ENCODE measurements at places on chromosomes 3 and 15.
A peak's percentile ranks its signal among the peaks of the same experiment; 100 is the strongest.

DNA sequence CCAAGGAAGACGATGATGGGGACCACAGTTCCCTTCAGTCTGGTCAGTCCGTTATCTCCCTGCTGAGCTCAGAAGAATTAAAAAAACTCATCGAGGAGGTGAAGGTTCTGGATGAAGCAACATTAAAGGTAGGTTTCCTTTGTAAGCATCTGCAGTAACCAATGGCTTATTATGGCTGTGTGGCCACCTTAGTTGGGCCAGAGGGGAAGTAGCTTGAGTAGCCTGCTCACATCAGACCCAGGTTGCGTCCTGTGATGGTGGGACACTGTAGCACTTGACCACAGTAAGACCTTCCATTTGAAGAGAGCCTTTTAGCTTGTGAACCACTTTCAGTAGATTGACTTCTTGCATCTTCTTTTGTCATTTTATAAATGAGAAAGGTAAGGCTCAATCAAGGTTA, 22.6 kb downstream of the STARD5 start:
- ATAC-seq = no peak

DNA sequence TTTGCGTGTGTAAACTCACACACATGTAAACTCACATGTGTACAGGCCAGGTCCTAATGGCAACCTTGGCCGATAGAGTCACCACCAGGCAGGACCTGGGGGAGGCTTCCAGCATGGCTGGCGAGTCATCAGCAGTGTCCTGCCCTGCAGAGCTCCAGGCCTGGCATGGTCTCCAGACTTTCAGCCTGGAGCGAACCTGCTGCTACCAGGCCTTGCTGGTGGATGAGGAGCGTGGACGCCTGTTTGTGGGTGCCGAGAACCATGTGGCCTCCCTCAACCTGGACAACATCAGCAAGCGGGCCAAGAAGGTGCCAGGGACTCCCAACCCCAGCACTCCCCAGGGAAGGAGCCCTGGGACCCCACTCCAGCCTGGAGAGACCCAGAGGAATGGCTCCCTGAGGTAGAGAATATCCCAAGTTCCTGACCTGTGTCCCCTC, 1.0 kb downstream of the SEMA3B start:
- peak; percentile 14 for ATAC-seq

DNA sequence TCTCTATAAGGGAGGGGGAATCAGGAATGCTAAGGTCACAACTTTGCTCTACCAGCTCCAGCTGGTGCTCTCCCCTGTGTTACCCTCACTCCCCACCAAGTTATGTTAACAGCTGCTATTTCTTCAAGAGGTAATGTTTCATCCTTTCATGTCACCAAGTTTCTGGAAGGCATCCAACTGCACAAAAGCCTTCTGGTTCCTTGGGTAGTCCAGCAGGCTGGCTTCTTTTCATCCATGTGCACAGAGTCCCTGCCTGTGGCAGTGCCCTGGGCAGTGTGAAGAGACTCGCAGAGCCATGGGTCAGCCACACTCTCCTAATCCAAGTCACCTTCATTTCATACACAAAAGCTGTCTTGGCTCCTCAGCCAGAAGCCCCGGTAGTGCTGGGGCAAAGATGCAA, 737.5 kb upstream of the LMCD1 start:
- ATAC-seq = no peak

DNA sequence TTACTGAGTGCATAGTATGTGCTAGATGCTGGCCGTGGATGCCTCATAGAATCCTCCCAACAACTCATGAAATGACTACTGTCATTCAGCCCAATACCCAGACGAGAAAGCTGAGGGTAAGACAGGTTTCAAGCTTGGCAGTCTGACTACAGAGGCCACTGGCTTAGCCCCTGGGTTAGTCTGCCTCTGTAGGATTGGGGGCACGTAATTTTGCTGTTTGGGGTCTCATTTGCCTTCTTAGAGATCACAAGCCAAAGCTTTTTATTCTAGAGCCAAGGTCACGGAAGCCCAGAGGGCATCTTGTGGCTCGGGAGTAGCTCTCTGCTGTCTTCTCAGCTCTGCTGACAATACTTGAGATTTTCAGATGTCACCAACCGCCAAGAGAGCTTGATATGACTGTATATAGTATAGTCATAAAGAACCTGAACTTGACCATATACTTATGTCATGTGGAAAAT, 1.0 kb upstream of the CCR5 start:
- no peak for ATAC-seq

- no peak for ATAC-seq
Measured at GRCh38 chr15:67025719-67026609, 39.4 kb upstream of the SMAD3 start.

DNA sequence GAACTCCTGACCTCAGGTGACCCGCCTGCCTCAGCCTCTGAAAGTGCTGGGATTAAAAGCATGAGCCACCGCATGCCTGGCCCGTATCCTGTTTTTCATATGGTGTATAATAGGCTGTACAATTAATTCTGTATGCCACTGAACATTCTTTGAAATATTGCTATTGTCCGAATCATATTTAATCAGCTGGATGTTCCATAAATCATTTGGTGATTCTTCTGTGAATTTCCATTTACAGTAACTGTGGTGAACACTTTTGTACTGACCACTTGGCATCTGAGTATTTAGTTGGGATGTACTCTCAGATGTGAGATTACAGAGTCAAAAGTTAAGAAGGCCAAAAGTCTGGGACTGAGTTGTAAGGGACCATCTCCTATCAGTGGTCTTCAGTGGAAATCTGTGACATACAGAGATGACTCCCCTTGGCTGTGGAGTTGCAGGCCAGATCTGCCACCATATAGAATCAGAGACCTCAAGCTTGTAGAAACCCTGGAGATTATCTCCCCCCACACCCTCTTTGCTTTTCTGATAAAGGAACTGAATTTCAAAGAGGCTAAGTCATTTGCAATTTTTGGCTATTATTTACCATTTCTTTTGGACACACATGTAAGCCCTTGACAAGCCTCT, 25.7 kb upstream of the DYNC1LI1 start:
- ATAC-seq = no peak

DNA sequence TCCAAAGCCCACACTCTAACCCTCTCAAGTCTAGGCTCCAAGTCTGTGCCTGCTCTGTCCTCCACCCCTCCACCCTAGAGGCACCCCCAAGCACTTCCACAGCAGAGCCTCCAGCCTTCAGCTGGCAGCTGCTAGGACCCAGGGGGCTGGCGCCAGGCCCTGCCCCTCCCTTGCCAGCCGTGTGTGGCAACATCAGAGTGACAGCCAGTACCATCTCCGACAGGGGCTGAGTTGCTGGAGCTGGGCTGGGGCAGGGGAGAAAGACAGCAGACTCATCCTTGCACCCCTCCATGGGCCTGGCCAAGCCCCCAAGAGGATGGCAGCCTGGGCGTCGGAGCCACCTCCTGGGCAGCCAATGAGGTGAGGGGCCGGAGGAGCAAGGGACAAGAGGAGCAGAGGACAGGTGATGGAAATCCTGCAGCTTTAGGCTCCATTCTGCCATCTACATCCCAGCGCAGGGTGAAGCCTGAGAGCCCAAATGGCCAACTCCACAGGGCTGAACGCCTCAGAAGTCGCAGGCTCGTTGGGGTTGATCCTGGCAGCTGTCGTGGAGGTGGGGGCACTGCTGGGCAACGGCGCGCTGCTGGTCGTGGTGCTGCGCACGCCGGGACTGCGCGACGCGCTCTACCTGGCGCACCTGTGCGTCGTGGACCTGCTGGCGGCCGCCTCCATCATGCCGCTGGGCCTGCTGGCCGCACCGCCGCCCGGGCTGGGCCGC, at the start of gene GPR62:
GPR62 (plus strand) TSS at position 207 of the 718 bp plus-strand sequence; CDS start at position 479, 272 bp downstream.
- ATAC-seq = peak; percentile 23

DNA sequence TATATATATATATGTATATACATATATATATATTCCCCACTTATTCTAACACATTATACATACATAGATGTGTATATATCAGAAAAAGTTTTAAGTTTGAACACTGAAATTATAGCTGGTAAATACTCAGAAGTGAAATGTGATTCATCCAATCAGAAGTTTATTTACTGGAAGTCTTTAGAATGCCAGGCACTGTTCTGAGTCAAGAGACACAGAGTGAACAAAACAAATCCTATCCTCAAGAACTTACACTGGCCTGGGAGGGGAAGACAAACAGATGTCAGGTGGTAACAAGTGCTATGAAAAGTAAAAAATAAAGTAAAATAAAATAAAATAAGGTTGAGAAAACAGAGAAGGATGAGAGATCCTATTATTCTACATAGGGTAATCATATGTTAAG, 13.4 kb downstream of the DHX36 start:
- no peak for ATAC-seq

DNA sequence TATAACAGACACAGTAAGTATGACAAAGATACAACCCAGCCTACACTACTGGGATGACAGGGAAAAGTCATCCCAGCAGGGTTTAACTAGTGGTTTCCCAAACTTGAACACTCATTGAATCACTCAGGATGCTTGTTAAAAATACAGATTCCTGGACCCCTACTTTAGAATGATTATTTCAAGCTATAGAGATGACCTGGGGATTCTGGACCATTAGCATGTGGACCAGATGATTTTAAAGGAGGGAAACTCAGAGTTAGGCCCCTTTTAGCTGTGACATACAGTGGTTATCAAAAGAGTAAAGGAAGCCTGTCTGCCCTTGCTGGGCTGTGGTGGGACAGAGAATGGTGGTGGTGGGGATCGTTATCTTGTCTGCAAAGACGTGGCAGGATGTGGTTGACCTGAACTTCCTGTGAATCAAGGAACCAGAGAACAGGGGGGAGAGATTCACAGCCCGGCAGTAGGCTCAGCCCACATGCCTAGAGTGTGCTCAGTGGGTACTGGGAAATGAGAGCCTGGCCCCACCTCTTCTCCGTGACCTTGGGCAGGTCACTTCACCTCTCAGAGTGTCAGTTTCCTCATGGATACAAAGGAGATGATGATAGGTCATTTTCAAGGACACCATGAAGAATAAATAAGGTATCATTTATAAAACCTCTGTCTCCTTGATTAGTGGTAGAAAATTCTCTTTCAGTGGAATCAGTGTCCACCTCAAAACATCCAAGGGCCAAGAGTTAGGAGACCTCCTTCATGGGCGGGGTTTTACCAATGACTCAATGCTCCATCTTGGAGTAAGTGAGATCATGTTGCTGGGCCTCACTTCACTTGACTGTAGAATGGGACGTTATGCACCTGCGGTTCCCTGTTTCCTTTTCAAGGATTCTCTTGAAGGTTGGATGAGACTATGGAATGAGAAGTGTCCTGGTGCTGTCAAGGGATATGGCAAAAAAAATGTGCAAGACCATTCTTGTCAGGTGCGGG, 306.5 kb downstream of the RPLP1 start:
- ATAC-seq = peak; percentile 64

DNA sequence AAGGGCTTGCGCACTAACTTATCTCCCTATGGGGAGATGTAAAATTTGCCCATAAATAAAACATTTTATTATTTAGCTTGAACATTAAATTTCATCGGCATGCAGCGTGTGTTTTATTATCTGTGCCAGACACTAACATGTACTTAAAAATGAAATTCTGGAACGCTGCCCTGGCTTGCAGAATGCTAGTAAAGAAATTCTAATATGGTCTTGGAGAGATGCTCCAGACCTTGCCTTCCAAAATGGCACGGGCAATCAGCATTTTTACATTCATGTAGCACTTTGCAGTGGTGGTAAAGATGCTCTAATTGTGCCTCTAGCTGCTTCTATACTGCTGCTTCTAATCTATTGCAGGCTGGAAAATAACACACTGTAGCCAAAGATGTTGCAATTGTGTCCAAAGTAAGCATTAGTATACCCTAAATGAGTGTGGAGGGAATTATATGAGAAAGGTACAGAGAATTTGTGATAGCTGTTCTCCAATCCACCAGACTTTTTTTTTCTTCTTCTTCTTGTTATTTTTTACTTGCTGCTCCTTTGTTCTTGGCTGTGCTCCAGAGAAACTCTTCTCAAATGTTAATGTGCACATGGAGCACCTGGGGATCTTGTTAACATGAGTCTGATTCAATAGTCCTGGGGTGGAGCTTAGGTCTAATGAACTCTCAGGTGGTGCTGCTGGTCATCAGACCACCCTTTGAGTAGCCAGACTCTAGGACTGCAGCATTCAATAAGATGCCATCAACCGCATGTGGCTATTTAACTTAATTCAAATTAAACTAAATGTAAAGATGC, 47.3 kb downstream of the CRABP1 start:
- no peak for ATAC-seq

DNA sequence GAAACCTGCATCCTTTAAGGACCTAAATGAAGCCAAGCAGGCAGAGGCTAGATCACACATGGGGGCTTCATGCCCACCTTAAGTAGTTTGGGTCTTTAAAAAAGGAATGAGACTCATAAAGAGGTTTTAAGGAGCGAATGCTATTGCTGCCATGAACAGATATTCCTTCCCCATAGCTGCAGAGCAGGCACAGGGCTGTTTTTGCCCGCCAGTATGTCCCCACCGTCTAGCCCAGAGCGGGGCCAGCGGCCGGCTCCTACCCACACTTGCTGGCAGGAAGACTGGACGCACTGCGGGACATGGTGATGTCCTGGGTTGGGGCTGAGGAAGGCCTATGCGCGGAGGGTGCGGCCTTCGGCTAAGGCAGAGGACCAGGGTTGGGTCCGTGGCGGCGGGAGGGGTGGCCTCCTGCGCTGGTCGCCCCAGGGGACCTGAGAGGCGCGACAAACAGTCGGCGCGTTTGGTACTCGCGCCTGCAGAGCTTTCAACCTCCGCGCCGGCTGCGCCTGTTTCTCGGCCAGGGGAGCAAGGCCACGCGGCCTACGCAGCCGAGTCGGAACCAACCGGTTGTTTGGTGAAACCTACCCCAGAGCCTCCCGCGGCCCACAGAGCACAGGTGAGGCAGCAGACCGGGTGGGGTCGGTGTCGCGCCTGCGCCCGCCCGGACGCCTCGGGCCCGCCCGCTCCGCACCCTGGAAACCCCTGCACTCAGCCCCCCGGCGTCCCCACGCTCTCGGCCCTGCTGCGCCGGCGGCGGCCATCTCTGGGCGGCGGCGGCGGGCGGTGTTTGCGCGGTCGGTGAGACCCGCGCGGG, at the start of gene FAIM:
FAIM (plus strand) TSS at position 450 of the 814 bp plus-strand sequence. CDS start 10,956 bp downstream, outside the sequence.
- peak; percentile 82 for ATAC-seq

DNA sequence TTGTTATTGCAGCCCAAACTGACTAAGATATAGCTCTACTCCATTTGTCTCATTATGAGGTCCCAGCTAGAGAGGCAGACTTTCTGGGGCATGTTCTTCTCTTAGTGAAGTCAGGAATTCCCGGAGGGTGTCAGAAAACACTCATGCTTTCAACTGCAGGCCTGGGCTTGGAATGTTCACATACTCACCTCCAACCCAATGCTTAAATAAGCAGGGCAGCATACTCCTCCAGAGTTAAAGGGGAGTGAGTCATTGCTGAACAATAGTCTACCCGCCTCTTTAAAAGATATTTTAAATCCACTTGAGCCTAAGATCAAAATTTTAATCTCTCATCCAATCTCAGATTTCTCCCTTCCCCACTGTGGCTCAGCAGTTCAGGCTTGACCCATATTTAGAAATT, 167.8 kb upstream of the DPH6 start:
- peak; percentile 100 for ATAC-seq

GRCh38 chr15:64023220-64023619, 23.1 kb downstream of the DAPK2 start:
- peak; percentile 51 for ATAC-seq

Data from esophagus mucosa (tissue), 1 donor.